ENCODE measurements at places on chromosomes 12 and 14.

GRCh38 chr14:95319312-95320077 lies at the start of gene CLMN:
CLMN (minus strand) TSS chr14:95319908; CDS start chr14:95319792, 116 bp downstream.
- no peak for DNase-seq

GRCh38 chr12:77319166-77319565 lies 253.8 kb upstream of the E2F7 start:
- no peak for DNase-seq

DNA sequence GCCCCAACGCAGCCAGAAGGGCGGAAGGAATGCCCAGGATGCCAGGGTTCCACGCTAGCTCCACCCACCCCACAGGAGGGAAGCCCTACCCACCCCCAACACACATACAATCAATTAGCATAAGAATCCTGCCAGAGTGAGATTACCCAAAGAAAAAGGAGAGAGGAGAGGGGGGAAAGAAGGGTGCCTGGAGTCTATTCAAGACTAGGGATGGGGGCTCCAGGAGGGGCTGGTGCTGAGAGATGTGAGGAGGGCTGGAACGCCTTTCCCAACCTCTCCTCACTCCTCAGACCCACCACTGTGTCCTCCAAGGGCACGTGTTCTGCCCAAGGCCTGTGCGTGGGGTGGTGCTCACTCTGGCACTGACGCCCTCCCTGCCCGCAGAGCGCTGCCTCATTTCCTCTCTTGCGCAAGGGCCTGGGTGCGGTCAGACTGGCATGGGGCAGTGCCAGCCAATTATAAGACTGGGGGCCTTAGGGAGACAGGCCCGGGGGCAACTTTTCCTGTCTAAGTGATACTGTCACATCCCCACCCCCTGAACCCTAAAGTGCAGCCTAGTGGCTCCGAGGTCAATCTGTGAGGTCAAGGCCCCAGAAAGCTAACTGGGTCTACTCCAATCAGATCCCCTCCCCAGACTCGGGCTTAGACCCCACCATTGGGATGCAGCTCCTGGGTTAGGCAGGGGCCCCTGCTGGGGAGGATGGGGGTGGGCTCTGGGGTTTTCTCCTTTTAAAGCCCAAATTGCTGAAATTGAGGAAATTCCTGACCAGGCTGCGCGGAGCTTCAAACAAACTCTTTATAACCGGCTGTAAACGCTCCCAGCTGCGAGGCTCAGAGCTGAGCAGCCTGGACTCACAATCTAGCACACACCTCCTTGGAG lies 10.2 kb upstream of the ITGB7 start:
- DNase-seq, result no peak

- DNase-seq, result no peak
These were observed 353.8 kb upstream of the FAR2 start for GRCh38 chr12:28795311-28795710.

- no peak for DNase-seq
These were observed 34.5 kb downstream of the NAV3 start for GRCh38 chr12:77865178-77865577.

- DNase-seq, result no peak
These were observed 79.1 kb downstream of the LRIG3 start for GRCh38 chr12:58841058-58841798.

DNA sequence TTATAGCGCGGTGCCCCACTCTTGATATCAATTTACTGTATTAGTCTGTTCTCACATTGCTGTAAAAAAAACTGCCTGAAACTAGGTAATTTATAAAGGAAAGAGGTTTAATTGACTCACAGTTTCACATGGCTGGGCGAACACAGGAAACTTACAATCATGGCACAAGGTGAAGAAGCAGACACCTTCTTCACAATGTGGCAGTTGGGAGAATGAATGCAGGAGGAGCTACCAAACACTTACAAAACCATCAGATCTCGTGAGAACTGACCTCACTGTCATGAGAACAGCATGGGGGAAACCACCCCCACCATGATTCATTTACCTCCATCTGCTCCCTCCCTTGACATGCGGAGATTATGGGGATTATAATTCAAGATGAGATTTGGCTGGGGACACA lies 42.3 kb downstream of the FBXO34 start:
- DNase-seq, result no peak

DNA sequence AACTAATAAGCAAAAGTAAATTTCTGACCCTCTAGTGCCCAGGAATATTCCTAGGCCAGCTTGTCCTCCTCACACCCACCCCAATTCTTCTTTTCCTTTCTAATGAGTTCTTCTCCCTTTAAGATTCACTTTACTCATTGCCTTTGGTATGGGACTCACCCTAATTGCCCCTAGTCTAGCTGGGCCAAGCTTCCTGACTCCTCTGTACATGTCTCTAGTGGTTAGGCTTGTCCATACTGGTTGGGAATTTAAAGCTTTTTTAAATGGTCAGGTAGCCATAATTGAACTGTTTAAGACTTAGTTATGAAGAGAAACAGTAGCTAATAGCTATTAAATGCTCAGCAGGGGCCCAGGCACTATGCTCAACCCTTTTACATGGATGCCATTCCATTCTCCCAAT lies 248.2 kb downstream of the C12orf42 start:
- no peak for DNase-seq

GRCh38 chr12:112985642-112986290 lies 7.4 kb downstream of the OAS2 start:
- DNase-seq, result no peak

- no peak for DNase-seq
These were observed 63.6 kb upstream of the DLK1 start for GRCh38 chr14:100662879-100663760.

GRCh38 chr12:6292606-6293005 lies 17.9 kb upstream of the PLEKHG6 start:
- no peak for DNase-seq

DNA sequence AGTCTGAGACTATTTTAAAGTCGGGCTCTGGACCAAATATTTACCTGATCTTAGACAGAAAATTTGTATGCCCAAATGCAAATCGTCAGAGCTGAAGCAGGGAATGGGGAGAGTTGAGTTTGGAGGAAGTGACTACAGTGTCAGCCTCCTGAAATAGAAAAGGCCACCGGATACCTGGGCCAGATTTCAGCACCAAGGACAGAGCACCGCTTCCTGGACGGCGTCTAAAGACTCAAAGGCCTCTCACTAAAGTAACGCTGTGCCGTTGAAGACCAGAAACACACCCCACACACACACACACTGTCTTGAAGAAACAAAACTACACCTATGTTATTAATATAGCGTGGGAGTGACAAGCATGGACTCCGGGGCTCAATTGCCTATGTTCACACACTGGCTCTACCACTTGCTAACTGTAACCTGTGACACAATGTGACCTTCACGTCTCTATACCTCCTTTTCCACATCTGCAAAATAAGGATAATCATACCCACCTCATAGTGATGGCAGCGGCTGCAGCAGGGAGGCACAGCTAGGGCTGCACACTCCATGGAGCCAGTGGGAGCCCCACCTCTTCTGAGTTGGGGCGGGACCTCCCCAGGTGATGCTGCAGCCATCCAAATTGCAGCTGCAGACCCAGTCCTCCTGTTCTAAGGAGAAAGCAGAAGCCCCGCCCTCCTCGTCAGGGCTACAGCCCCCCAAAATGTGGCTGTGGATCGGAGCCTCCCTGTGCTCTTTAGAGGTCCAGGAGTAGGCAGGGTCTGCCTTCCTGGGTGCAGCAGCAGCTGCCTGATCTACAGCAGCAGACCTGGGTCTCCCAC lies 35.6 kb downstream of the KRT76 start:
- DNase-seq, result no peak

GRCh38 chr12:122003651-122004611 lies 17.8 kb upstream of the BCL7A start:
- DNase-seq, result no peak

- peak; percentile 9 for DNase-seq
These were observed 46.9 kb upstream of the CAND1 start for GRCh38 chr12:67222302-67222701.

GRCh38 chr14:96125536-96125935 lies 79.1 kb upstream of the BDKRB2 start:
- no peak for DNase-seq

- DNase-seq, result no peak
These were observed 34.5 kb downstream of the ELK3 start for GRCh38 chr12:96228566-96229248.

DNA sequence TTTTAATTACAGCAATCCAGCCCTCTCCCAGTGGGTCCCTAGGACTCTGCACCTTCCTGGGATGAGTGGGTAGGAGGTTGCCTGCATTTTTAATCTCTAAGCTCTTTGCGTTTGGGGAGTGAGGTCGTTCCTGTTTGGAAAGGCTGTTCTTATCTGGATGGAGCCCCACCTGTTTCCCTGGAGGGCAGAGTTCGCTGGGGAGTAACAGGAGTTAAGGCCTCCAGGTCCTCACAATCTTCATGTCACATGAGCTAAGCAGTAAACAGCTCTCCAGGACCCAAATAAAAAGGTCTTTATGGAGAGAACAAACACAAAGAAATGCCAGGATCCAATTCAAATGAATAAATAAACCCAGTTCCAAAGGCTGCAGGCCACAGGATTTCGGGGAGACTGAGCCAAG lies 56.0 kb upstream of the RFLNA start:
- DNase-seq, result no peak

- no peak for DNase-seq
These were observed 1.9 kb downstream of the PPP1R3E start for GRCh38 chr14:23300687-23301223.

DNA sequence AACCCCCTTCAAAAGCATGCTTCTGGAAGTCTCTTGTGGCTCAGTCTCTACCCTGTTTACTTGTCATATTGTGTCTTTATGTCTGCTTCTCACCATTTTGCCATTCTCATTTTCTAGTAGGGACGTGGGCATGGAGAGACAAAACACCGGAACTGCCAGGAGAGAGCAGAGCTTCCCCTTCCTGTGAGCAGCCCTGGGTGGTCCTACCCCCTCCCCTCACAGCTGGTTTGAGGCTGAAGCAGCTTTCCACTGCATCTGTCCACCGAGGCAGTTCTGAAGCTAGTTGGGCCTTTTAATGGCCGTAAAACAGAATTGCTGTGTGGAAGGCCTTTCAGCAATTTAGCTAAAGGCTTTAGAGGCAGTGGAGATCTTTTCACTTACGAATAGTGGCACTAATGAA lies 77.0 kb downstream of the PELI2 start:
- no peak for DNase-seq

DNA sequence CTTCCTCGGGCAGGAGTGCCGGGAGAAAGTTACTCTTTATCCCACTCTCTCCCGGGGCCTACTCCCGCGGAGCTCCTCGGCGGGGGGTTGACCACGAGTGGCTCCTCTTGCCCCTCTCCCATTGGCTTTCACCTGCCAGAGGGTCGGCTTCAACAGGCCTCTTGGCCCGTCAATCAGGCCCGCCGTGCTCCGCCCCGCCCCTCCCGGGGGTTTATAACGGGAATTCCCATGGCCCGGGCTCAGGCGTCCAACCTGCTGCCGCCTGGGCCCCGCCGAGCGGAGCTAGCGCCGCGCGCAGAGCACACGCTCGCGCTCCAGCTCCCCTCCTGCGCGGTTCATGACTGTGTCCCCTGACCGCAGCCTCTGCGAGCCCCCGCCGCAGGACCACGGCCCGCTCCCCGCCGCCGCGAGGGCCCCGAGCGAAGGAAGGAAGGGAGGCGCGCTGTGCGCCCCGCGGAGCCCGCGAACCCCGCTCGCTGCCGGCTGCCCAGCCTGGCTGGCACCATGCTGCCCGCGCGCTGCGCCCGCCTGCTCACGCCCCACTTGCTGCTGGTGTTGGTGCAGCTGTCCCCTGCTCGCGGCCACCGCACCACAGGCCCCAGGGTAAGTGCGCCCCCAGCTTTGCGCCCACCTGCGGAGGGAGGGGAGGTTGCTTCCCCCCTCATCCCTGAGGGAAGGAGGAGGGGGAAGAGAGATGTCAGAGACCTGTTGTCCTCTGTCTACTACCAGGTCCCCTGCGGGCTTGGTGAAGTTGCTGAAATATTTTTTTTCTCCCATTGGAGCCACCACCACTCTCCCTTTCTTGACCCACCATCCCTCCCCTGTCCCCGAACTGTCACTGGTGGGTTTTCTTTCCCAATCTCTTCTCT lies at the start of gene SMOC1:
Gene SMOC1 (plus strand): TSS at position 242 of the 869 bp plus-strand sequence. CDS start 263 bp downstream, at position 505.
- peak; percentile 79 for DNase-seq

DNA sequence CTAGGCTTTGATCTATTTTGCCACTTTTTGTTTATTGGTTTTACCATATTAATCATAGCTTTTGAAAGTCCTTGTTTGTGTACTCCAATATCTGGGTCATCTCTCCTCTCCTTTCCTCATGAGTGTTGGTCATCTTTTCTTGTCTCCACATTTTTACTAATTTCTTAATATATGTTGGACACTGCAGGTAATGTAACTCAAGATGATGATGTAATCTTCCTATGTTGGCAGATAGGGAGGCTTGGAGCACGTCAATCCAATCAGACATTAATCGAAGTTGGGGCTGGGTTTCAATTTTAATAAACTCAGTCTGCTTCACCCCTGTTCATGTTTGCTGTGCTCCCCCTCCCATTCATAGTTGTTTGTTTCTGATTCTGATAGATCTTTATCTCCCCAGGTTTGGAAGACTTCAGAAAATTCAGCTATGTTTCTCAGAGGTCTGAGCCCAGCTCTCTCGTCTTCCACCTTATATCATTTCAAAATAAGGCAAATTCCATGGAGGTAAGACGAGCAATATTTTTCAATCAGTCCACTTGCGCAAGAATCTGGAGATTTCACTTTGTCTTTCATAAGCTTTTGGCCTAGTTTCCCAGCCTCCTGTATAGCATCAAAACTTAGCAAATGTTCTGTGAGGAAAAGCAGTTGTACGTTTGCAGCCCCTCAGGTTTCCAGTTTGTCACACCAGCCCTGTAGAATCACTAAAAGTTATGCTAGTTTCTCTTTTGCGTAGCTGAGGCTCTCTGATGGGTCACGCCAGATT lies 504.1 kb downstream of the TMTC2 start:
- DNase-seq, result no peak

DNA sequence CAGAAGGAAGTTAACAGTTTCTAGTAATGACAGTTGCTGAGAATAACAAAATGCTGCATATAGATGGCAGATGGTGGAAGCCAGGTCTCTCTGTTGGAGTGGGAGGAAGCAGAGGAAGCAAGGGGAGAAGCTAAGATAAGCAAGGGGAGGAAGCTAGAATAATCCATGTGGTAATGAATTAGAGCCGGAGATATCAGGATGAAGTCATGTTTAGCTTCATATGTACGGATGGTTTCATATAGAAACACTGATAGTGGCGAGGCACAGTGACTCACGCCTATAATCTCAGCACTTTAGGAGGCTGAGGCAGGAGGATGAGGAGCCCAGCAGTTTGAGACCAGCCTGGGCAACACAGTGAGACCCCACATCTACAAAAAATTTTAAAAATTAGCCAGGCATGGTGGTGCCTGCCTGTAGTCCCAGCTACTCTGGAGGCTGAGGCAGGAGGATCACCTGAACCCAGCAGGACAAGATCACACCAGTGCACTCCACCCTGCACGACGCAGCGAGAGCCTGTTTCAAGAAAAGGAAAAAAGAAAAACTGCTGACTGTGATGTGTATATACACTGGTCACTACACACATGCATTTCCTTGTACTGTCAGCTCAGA lies 49.2 kb downstream of the ANAPC7 start:
- no peak for DNase-seq

- DNase-seq, result no peak
These were observed 28.0 kb upstream of the NCOR2 start for GRCh38 chr12:124595444-124595843.

- DNase-seq, result no peak
These were observed 2.9 kb downstream of the BCL11B start for GRCh38 chr14:99268810-99269707.
